Activated naive CD8-positive, alpha-beta T cell treated with anti-CD3 and anti-CD28 coated beads, Interleukin-2, amount 10 ng/mL, durations not matched to agents 7 days and 5 days (primary cell): ENCODE measurements at places on chromosomes 4 and X. TPM values are rescaled to one million over a fixed set of nuclear protein-coding genes. Genes with fewer than 3 reads are reported as not detected.

ETDC gene
- total RNA-seq, result not detected

DNA sequence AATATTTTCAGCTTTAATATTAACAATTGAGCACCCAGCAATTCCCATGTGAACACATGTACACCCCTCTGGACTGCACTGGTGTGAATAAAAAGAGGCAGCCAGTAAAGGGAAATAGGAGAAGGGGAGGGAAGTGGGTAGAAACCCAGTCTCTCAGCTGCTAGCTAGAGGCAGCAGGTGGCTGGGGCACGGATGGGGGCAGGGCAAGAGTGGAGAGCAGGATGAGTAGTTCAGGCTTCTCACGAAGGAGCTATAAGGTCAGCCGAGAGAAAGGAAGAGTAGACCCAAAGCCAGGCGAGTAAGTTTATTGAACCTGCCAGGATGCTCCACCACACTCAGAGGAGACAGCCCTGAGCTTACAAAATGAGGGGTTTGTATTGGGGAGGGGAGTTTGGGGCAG, 184.8 kb upstream of the MTMR8 start:
- H3K27ac ChIP-seq, result no peak overlapping the region
- no peaks in the 10 kb centered on the region for H3K36me3 ChIP-seq
- H3K4me1 ChIP-seq, result no peaks in the 10 kb centered on the region

DNA sequence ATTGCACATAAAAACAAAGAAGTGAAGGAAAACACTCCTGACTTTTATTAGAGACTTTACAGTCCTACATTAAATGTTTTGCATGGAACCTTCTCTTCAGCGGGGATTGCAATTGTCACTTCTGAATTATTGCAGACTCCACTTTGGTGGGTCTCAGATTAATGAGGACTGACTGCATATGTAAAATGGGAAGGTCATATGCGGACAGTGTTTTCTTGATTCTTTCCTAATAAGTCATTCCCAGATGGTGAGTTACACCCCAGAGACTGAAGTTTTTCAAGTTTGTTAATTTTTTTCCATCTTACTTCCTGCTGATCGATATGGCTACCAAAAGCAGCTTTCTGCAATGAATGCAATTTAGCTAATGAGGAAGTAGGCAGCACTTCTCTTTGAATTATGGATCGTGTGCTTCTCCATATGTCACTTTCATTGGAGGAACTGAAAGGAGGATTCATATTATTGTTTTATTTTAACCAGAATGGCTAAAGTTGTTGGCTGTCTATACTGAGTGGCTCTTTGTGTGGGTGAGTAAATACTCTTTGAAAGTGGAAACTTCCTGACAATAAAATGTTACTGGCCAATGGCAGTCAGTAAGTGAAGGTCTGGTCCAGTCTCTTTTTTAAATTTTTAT, 119.3 kb upstream of the CLNK start:
- DNase-seq, result no peak
- H3K27ac ChIP-seq, result no peak overlapping the region
- no peaks in the 10 kb centered on the region for H3K27me3 ChIP-seq
- no peaks in the 10 kb centered on the region for H3K4me1 ChIP-seq

DNA sequence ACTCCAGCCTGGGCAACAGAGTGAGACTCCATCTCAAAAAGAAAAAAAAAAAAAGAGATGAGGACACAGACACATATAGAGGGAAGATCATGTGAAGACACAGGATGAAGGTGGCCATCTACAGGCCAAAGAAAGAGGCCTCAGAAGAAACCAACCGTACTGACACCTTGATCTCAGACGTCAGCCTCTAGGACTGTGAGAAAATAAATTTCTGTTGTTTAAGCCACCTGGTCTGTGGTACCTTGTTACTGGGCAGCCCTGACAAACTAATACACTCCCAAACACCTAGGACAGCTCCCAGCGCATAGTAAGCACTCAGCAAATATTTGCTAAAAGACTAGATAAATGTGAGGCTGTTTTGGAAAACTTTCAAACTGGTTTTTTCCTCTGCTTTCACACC, 59.2 kb upstream of the SMIM10 start:
- DNase-seq, result no peak
- H3K27ac ChIP-seq, result no peak overlapping the region
- H3K4me1 ChIP-seq, result peaks cover 6% of the 10 kb centered on the region
- peaks cover 3% of the 10 kb centered on the region for H3K27me3 ChIP-seq

FGG gene
- not detected for total RNA-seq

TREX2 gene
- 3.1 TPM for total RNA-seq

DNA sequence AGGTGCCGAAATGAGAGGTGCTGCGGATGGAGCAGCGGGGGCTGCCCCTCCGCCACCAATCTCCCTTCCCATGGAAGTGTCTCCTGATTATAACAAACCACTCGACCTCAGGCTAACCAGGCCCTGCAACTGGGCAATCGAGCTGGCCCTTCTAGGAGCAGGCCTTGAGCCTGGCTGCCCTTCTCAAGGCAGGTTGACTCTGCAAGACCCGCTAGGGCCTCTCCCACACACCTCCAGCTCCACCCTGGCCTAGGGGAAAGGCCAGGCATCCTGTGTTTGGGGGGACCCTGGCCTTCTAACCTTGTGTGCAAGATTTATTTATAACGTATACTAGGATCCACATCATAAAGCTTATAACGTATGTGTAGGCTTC, 3.7 kb upstream of the BCOR start:
- no peaks in the 10 kb centered on the region for H3K36me3 ChIP-seq
- H3K4me1 ChIP-seq, result peaks cover 8% of the 10 kb centered on the region

- H3K27me3 ChIP-seq, result no peaks in the 10 kb centered on the region
- H3K4me3 ChIP-seq, result peak overlapping the region; percentile 42
- H3K27ac ChIP-seq, result peak overlapping the region; percentile 85
- H3K36me3 ChIP-seq, result peaks cover 10% of the 10 kb centered on the region
- H3K4me1 ChIP-seq, result peaks cover 21% of the 10 kb centered on the region
Measured at GRCh38 chrX:66045894-66046293, 6.0 kb upstream of the VSIG4 start.

DNA sequence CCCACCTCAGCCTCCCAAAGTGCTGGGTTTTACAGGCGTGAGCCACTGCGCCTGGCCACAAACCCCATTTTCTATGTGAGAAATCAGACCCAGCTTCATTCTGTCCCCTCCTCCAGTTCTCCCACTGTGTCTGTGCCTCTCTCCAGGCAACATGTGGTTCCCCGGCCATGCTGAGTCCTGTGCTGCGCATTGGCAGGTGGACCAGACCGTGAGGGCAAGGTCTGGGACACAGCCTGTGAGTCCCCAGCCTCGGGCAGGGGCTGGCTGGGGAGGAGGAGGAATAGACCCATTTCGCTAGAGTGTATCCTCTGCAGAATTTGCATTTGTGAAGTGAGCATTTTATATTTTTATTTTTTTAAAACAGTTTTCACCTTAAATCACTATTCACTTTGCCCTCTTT, 21.5 kb upstream of the CLDN24 start:
- DNase-seq, result no peak
- no peak overlapping the region for H3K27ac ChIP-seq
- H3K27me3 ChIP-seq, result peaks cover 32% of the 10 kb centered on the region
- H3K4me1 ChIP-seq, result peaks cover 2% of the 10 kb centered on the region
- no peaks in the 10 kb centered on the region for H3K36me3 ChIP-seq
- H3K4me3 ChIP-seq, result no peak overlapping the region

SPATA18 gene
- 0.09 TPM for total RNA-seq

PNMA6E gene
- total RNA-seq, result not detected

DNA sequence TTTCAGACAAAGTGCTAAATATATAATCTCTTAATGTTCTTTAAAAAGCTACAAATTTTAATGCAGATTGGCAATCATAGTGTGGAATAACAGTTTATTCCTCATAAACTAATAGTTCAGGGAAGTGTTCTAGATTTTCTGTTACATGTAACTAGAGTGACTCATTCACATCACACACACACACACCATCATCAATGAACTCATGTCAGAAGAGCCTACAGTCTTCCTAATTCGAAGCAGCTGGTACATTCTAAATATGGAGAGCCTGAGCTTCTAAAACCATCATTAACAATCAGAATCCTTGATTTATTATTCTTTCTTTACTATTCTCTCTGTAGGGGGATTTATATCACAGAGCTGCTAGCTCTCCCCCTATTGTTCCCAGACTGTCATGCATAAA, 49.6 kb downstream of the DKK2 start:
- H3K4me3 ChIP-seq, result no peak overlapping the region
- no peak for DNase-seq
- H3K27ac ChIP-seq, result no peak overlapping the region

DNA sequence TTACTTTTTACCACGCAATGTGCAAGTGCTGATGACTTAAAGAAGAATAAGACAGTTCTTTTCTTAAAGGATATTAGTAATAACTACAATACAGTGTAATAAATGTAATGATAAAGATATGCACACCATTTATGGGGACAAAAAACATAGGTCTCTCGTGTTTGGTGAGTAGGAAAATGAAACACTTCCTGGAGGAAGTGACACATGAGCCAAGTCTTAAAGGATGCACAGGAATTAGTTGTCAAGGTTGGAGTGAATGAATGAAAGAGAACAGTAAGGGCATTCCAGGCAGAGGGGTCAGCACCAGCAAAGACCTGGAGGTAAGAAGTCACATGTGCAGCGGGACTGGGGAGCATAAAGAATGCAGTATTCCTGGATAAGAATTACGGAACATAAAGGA, 112.7 kb downstream of the SH3RF1 start:
- H3K36me3 ChIP-seq, result no peaks in the 10 kb centered on the region
- no peak overlapping the region for H3K27ac ChIP-seq
- H3K4me1 ChIP-seq, result no peaks in the 10 kb centered on the region
- no peak overlapping the region for H3K4me3 ChIP-seq

- H3K27me3 ChIP-seq, result peaks cover 1% of the 10 kb centered on the region
- H3K4me3 ChIP-seq, result peak overlapping the region; percentile 94
- peak; percentile 30 for DNase-seq
- H3K36me3 ChIP-seq, result no peaks in the 10 kb centered on the region
- H3K4me1 ChIP-seq, result peaks cover 22% of the 10 kb centered on the region
- peak overlapping the region; percentile 95 for H3K27ac ChIP-seq
Measured at GRCh38 chrX:96685210-96686099, 813 bp downstream of the DIAPH2 start.

GRCh38 chr4:169807934-169808509, 50.3 kb upstream of the HPF1 start:
- no peaks in the 10 kb centered on the region for H3K4me1 ChIP-seq
- H3K4me3 ChIP-seq, result no peak overlapping the region
- H3K36me3 ChIP-seq, result no peaks in the 10 kb centered on the region
- no peak overlapping the region for H3K27ac ChIP-seq
- H3K27me3 ChIP-seq, result peaks cover 4% of the 10 kb centered on the region

DNA sequence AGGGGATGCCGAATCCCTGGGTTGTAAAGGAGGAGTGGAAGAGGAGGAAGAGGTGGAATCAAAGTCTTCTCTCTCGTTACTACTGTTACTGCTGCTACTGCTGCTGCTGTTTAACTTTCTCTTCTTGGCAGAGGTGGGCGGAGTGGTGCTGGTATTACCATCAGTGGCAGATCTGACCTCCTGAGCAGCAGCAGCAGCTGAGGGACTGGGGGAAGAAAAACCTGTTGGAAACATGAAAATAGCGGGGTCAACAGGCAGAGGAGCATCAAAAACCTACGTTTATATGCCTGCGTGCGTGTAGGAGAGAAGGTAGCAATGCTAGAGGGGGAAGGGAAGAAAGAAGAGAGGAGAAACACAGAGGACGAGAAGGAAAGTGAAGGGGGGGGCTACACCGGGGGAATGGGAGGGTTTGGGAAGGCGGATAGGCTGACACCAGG, 339 bp downstream of the CUL4B start:
- H3K36me3 ChIP-seq, result peaks cover 9% of the 10 kb centered on the region
- H3K27me3 ChIP-seq, result no peaks in the 10 kb centered on the region
- DNase-seq, result peak; percentile 43
- peak overlapping the region; percentile 100 for H3K4me3 ChIP-seq

DNA sequence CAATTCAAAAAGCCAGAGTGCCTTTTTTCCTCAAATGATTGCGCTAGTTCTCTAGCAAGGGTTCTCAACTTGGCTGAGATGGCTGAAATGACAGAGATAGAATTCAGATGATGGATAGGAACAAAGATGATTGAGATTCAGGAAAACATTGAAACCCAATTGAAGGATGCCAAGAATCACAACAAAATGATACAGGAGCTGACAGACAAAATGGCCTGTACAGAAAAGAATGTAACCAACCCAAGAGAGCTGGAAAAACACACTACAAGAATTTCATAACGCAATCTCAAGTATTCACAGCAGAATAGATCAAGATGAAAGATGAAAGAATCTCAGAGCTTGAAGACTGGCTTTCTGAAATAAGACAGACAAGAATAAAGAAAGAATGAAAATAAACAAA, 51.7 kb upstream of the MMAA start:
- H3K4me1 ChIP-seq, result no peaks in the 10 kb centered on the region
- no peaks in the 10 kb centered on the region for H3K36me3 ChIP-seq
- H3K27me3 ChIP-seq, result peaks cover 5% of the 10 kb centered on the region
- H3K27ac ChIP-seq, result no peak overlapping the region
- H3K4me3 ChIP-seq, result no peak overlapping the region

CDKL2 gene
- 0.22 TPM for total RNA-seq

- no peak overlapping the region for H3K27ac ChIP-seq
- peaks cover 14% of the 10 kb centered on the region for H3K27me3 ChIP-seq
- H3K36me3 ChIP-seq, result no peaks in the 10 kb centered on the region
- no peak for DNase-seq
- no peak overlapping the region for H3K4me3 ChIP-seq
Measured at GRCh38 chr4:105527081-105527480, 25.3 kb upstream of the ARHGEF38 start.

GRCh38 chrX:80812176-80812575, 2.5 kb upstream of the BRWD3 start:
- no peak overlapping the region for H3K27ac ChIP-seq
- DNase-seq, result peak; percentile 28
- H3K4me3 ChIP-seq, result no peak overlapping the region
- H3K4me1 ChIP-seq, result peaks cover 13% of the 10 kb centered on the region
- H3K36me3 ChIP-seq, result peaks cover 6% of the 10 kb centered on the region
- H3K27me3 ChIP-seq, result no peaks in the 10 kb centered on the region

GRCh38 chrX:150408561-150408960, 45.4 kb downstream of the MAMLD1 start:
- no peak overlapping the region for H3K4me3 ChIP-seq
- no peak for DNase-seq
- H3K27me3 ChIP-seq, result peaks cover 6% of the 10 kb centered on the region
- H3K36me3 ChIP-seq, result peaks cover 1% of the 10 kb centered on the region
- peaks cover 21% of the 10 kb centered on the region for H3K4me1 ChIP-seq

DNA sequence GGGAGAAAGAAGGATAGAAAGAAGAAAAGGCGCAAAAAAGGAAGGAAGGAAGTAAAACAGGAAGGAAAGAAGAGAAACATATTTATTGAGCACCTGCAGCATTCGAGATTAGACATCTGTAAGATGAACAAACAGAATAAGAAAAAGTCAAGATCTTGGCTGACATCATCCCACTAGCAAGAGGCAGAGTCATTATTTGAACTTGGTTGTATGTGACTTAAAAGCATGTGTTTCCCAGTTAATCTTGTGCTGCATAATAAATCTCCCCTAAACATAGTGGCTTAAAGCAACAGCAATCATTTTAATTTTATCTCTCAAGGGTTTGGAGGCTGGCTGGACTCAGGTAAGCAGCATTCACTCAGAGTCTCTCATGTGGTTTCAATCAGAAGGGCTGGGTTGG, 38.5 kb upstream of the COX7B2 start:
- no peaks in the 10 kb centered on the region for H3K36me3 ChIP-seq
- no peaks in the 10 kb centered on the region for H3K27me3 ChIP-seq
- no peaks in the 10 kb centered on the region for H3K4me1 ChIP-seq
- DNase-seq, result no peak
- H3K4me3 ChIP-seq, result no peak overlapping the region
- no peak overlapping the region for H3K27ac ChIP-seq
